ENCODE measurements at places on chromosomes 7 and 10. TPM values are rescaled to one million over a fixed set of nuclear protein-coding genes. Genes with fewer than 3 reads are reported as not detected.

GRCh38 chr7:30145426-30145970, 10.7 kb downstream of the MTURN start:
- DNase-seq: no peak
- H3K36me3 ChIP-seq: peaks cover 3% of the 10 kb centered on the region
- no peak overlapping the region for H3K4me3 ChIP-seq
- H3K4me1 ChIP-seq: peaks cover 5% of the 10 kb centered on the region
- no peaks in the 10 kb centered on the region for H3K27me3 ChIP-seq

GRCh38 chr7:375321-375831, 85.4 kb downstream of the FOXL3 start:
- no peak overlapping the region for H3K4me3 ChIP-seq
- no peaks in the 10 kb centered on the region for H3K27me3 ChIP-seq
- no peaks in the 10 kb centered on the region for H3K4me1 ChIP-seq
- no peak for DNase-seq
- no peak overlapping the region for H3K27ac ChIP-seq

DNA sequence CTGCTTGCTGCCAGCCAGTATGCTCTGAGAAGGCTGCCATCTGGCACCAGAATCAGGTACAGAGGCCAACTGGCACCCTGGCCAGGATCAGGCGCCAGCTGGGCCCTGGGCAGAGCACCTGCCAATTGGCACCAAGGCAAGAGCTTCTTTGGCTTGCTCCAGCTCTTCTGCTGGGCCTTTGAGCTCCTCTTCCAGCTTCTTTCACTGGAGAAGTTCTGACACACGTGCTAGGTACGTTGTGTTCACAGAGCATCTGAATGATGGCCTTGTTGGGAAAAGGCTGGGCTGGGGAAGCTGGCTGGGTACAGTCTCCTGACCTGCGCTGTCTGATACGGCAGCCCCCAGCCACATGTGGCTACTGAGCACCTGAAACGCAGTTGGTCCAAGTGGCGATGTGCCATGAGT, 31.7 kb upstream of the OPALIN start:
- H3K4me1 ChIP-seq: no peaks in the 10 kb centered on the region
- no peak overlapping the region for H3K4me3 ChIP-seq
- no peak for DNase-seq
- no peaks in the 10 kb centered on the region for H3K36me3 ChIP-seq
- H3K27ac ChIP-seq: no peak overlapping the region
- peaks cover 20% of the 10 kb centered on the region for H3K27me3 ChIP-seq

DNA sequence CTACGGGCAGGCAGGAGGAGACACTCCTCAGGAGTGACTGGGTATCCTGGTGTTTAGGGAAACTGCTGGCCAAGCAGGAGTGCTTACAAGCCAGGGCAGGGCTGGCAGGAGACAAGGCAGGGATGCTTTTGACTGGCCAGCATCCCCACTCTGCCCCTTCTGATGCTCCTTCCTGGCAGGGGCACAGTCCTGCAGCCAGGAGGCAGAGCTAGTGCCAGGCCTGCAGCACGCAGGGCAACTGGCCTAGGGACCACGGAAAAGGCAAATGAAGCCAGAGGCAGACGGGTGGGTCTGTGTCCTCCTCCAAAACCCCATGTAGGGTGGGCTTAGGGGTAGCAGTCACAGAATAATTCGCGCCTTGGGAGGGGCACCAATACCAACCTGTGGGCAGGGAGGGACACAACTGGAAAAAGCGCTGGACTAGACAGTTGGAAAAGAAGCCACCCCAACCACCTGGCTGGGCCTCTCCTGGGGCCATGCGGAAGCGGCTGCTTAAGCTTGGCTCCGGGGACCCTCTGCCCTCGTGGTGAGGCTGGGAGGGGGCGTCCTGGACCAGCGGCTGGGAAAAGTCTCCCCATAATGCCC, 4.8 kb downstream of the IMPDH1 start:
- H3K4me1 ChIP-seq: peaks cover 40% of the 10 kb centered on the region
- H3K27ac ChIP-seq: peak overlapping the region; percentile 81
- H3K36me3 ChIP-seq: peaks cover 36% of the 10 kb centered on the region
- no peaks in the 10 kb centered on the region for H3K27me3 ChIP-seq

GRCh38 chr10:35716776-35717175, 74.7 kb upstream of the FZD8 start:
- no peaks in the 10 kb centered on the region for H3K27me3 ChIP-seq
- H3K36me3 ChIP-seq: no peaks in the 10 kb centered on the region
- no peak for DNase-seq
- no peak overlapping the region for H3K4me3 ChIP-seq
- no peaks in the 10 kb centered on the region for H3K4me1 ChIP-seq
- H3K27ac ChIP-seq: no peak overlapping the region

- H3K4me1 ChIP-seq: peaks cover 66% of the 10 kb centered on the region
- DNase-seq: no peak
- H3K27ac ChIP-seq: peak overlapping the region; percentile 85
- H3K36me3 ChIP-seq: peaks cover 45% of the 10 kb centered on the region
- peak overlapping the region; percentile 46 for H3K4me3 ChIP-seq
- H3K27me3 ChIP-seq: no peaks in the 10 kb centered on the region
Observed at GRCh38 chr10:73858750-73859427, 15.5 kb downstream of the CAMK2G start.

- no peak overlapping the region for H3K27ac ChIP-seq
- H3K4me1 ChIP-seq: no peaks in the 10 kb centered on the region
- no peak overlapping the region for H3K4me3 ChIP-seq
- no peaks in the 10 kb centered on the region for H3K27me3 ChIP-seq
- DNase-seq: no peak
Observed at GRCh38 chr7:148306759-148307158, 283.8 kb upstream of the C7orf33 start.

DNA sequence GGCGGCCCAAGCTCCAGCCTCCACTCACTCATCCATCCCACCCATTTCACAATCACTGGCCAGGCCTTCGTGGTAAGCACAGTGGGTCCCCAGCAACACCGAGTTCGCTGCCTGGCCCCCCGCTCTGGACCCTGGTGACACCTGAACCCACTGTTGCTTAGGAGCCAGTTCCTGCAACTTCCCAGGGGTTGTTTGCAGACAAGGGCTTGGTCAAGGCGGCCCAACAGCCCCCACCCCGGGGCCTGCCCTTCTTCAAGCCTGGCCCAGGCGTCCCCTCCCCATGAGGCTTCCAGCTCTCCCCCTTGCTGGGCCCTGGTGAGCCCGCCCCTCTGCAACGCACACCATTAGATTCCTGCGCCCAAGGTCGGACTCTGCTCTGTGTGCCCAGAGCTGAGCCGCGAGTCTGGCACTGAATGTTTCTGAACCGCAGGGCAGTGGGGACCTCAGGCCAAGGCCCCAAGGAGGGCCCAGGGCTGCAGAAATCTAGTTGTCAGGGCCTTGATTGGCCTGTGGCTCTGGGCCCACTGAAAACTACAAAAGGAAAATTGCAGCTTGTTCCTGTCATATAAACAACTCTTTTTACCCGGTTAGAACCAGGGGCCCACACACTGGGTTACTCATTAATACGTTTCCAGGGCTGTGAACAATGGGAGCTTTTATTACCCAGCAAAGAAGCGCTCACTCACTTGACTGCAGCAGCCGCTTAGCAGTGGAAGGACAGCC, 2.1 kb upstream of the COX19 start:
- H3K4me1 ChIP-seq: peaks cover 8% of the 10 kb centered on the region
- no peak overlapping the region for H3K27ac ChIP-seq
- no peaks in the 10 kb centered on the region for H3K27me3 ChIP-seq
- no peak for DNase-seq

DNA sequence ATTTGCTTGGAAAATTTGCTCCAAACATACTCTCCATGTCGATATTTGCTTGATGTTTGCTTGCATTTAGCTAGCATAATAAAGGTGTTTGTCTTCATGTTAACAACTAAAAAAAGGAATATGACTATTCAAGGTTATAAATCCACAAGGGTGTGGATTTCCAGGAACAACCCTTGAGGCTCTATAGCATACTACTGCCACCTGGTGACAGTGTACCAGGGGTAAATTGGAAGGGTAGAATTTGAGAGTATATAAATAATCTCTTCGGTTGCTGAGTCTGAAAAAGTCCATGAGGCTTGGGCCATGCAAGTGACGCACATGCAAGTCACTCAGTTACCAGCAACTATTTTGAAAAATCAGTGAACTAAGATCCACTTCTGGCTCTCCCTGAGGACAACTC, 68.4 kb downstream of the SLIT1 start:
- H3K27ac ChIP-seq: no peak overlapping the region
- peaks cover 4% of the 10 kb centered on the region for H3K27me3 ChIP-seq
- no peak overlapping the region for H3K4me3 ChIP-seq
- no peaks in the 10 kb centered on the region for H3K4me1 ChIP-seq

DNA sequence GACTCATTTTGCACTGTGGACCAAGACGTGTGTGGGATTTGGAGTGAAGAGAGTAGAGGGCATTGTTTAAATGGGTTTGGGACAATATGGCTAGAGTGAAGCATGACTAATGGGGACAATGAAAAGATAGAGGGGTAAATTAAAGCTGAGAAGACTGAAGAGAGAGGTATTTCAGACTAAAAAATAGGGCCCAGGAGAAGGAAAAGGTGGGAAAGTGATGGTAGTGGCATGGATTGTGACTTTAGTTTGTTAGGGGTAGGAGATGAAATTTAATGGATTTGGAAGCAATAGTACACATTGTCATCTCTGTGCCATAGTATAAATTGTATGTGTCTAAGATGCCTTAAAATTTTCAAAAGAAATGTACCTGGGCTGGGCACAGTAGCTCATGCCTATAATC, 18.2 kb downstream of the CDK1 start:
- H3K36me3 ChIP-seq: peaks cover 72% of the 10 kb centered on the region
- peaks cover 11% of the 10 kb centered on the region for H3K4me1 ChIP-seq
- no peak for DNase-seq
- H3K4me3 ChIP-seq: no peak overlapping the region
- no peaks in the 10 kb centered on the region for H3K27me3 ChIP-seq

DNA sequence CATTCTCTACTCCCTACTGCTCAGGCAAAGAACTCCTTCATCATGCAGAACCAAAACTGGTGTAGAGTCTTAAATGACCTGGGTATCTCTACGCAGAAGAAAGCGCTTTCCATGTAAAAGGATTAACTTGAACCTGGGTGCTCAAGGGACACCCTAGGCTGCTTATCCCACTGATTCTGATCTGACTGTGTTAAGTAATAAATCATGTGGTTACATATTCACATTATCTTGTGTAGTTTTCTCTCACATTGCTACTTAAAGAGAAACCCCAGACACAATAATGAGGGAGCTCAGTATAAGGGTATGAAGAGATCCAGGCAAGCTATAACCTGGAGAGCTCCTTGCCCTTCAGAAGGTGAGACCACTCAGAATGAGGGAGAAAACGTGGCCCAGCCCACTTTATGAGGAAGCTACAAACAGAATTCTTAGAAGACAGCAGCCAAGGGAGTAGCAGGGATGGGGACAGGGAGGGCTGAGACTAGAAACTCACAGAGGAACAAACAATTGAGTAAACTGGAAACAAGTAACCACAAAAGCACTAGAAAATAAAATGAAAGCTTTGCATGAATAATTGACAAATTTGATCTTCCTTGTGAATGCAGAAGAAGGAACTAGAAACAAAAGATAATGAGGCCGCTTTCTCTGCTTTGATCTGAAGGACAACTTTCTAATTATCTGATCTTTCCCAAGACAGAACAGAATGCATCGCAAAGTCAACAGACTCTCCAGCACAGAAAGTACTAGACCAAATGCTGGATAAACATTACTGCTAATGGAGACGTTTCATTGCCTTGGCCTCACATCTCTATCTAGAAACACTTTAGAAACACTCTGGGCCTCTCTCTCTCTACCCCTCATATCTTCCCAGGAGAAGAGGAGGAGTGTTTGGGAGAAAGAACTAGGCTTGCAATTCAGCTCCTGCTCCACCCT, 76.1 kb downstream of the LRRC17 start:
- H3K4me3 ChIP-seq: no peak overlapping the region
- peaks cover 4% of the 10 kb centered on the region for H3K4me1 ChIP-seq
- DNase-seq: no peak
- H3K27me3 ChIP-seq: no peaks in the 10 kb centered on the region
- no peak overlapping the region for H3K27ac ChIP-seq
- H3K36me3 ChIP-seq: no peaks in the 10 kb centered on the region

GRCh38 chr10:29841724-29842649, 207.2 kb upstream of the SVIL start:
- H3K4me1 ChIP-seq: no peaks in the 10 kb centered on the region
- no peaks in the 10 kb centered on the region for H3K36me3 ChIP-seq
- no peak overlapping the region for H3K27ac ChIP-seq
- no peak for DNase-seq
- peaks cover 2% of the 10 kb centered on the region for H3K27me3 ChIP-seq

DNA sequence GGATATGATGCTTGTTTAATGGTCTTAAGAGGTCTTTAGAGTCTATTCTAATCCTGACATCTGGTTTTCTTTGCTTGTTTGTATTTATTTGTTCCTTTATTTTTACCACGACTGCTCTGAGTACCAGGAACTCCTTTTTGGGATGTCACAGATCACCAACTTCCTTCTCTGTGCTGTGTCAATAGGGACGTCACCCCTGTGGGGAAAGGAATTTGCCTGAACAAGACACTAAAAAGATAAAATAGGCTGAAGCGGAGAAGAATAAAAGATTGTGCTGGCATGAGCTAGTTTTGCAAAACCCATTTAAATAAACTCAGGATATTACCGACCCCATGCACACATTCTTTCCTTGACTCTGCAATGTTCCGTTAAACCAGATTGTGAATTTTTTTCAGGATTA, 27.7 kb downstream of the MGMT start:
- no peak for DNase-seq
- peaks cover 5% of the 10 kb centered on the region for H3K4me1 ChIP-seq
- no peak overlapping the region for H3K27ac ChIP-seq
- no peaks in the 10 kb centered on the region for H3K27me3 ChIP-seq

DNA sequence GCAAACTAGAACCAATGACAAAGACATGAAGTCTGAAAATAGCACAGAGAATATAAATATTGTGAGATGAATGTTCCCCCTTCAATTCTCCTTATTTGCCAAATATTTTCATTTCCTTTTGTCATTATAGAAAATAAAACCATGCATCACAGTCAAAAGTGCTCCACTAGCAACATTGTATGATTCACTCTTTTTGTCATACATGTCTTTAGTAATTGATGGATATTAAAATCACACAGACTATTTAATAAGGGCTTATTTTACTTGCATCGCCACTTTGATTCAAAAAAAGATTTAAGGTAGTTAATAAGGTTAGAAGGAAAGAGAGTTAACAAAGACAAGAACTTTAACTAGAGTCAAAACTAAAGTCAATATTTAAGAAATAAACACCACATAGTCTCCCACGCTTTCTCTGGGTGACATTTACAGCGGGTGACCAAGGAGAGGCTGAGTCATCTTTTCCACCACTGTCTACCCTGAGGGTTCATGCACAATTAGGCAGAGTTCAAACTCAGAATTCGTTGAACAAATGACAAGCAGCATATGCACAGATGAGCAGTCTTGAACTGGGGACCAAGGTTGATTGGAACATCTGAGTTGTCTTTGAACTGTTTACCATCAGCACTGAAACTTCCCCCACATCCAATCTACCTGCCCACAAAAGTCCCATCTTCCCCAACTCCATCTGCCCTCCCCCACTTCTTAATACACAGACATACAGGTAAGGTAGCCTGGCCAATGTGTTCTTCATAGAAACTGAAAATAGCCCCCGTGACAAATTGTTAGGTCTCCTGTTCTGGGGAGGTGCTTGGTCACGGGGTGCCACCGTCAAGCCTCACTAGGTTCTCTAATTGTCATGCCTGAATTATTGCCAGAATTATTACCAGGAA, 42.5 kb downstream of the C7orf25 start:
- H3K4me1 ChIP-seq: peaks cover 22% of the 10 kb centered on the region
- H3K4me3 ChIP-seq: no peak overlapping the region
- peak overlapping the region; percentile 87 for H3K27ac ChIP-seq
- H3K27me3 ChIP-seq: no peaks in the 10 kb centered on the region

LAMB4 gene
- not detected for total RNA-seq

NKX6-2 gene
- total RNA-seq: not detected

IDI2 gene
- total RNA-seq: not detected

TUBAL3 gene
- total RNA-seq: not detected

ITGA8 gene
- total RNA-seq: not detected

JMJD1C gene
- 35.2 TPM for total RNA-seq

ADRB1 gene
- total RNA-seq: not detected

Measured in activated T-helper 2 cell treated with anti-CD3 and anti-CD28 coated beads, Interferon-gamma antibody, Interleukin-2, Interleukin-4, amounts not matched to agents 10 μg/mL and 5 μg/mL and 100 μg/mL, durations not matched to agents 14 hours and 24 hours and 36 hours (primary cell).